EL (cell line): ENCODE measurements at places on chromosomes 3 and 15.

DNA sequence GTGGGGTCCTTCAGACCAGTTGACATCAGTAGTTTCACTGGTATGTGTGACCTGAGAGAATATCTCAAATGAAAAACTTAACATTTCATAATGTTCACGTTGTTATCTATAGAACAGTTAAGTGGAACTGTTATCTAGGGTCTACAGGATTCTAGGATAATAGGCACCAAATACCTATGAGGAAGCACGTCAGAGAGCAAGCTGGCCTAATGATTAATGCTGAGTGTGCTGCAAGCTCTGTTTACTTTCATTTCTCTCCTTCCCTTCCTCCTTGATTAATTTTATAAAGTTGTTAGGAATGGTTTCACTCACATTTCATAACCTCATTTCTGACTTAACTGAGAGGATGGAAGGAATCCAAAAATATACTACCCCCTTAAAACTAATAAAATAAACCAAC is 362.5 kb upstream of the ZNF717 start:
- no peak for DNase-seq

DNA sequence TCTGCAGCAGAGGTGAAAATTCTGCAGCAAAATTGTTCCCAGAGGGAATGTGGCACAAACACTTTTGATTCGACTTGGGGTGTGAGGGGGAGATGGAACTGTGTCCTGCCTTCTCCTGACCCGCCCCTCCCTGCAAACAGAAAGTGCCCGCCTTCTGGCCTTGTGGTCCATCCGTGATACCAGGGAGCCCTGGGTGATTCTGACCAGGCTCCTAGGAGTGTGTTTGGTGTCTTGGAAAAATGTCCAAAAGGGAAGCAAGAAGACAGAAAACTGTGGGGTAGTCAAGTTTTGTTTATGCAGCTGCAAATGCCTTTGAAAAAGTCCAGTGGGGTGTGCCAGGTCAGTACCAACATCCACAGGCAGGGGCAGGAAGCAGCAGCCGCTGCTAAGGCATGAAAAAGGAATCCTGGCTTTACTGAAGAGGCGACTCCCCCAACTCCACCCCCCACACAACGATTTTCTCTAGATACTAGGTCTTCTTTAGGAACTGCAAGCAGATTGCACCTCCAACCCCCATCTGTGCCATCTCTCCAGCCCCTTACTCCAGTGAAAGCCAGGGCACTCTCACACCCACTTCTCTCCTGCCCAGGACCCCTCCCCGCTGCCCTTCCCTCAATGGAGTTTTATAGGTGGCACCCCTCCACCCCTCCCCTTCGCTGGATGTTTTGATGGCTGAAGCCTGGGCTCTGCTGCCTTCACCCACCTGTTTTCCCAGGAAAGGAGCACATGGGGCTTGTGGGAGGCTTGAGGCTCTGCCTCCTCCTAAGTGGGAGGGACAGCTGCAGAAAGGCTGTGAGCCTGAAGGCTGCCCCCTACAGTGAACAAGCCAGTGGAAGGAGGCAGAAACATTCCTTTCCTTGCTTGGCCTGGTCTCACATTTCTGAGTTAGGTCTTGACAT is 82.4 kb upstream of the HERC1 start:
- DNase-seq = peak; percentile 44

DNA sequence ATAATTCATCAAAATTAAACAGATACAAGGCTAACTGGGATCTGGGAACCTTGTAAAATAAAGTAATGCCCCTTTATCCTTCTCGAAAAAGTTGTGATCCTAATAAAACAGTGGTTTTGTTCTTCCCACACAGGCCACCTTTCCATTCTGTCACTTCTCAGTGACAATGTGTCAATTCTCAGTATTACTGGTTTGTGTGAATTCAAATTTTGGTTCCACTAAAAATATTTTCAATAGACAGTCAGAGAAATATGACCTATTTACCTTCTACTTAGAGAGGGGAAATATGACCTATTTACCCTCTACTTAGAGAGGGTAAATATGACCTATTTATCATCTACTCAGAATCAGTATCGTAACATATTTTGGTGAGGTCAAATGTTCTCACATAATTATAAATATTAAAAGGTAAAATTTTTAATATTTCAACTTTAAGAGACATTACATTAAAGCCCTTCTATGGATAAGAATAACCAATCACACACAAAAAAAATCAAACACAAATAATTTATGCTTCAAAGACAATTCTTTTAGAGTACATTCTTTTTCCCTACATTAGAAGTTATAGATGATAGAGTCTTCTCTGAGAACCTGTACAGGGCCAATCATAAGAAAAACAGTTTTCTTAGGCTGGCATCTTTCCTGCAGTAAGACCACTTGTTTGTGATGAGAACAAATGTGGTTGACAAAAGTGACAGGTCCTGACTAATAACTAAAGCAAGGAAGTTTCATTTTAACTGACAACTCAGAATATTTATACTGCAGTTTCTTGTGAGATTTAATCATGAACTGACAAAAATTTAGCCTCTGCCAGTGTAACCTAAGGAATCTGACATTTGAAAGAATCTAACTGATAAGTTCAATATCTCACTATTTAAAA is 323.3 kb downstream of the DIPK2A start:
- no peak for DNase-seq

GRCh38 chr15:58065445-58066041 is at the start of gene ALDH1A2:
Gene ALDH1A2 (minus strand): TSS chr15:58065711. CDS start chr15:58065650, 61 bp downstream.
- peak; percentile 8 for DNase-seq

DNA sequence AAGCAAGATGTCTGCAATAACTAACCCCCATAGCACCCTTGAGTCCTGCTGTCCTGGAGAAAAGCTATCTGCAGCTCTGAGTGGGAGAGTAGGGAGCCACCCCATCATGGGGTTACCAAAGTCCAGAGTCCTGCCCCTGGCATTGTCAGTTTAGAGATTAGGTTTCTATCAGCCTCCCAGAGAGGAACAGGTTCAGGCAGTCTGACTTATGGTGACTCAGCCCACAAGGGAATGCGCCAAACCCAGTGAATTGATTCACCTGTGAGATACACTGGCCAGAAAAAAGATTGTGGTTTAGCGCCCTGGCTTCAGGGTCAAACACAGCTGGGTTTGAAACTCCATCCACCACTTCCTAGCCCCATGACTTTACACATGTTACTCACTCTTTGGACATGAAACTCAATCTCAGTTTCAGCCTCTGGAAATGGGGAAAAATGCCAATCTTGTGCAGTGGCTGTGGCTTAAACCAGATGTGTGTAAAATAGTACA is 263.6 kb upstream of the HES1 start:
- DNase-seq = peak; percentile 87

DNA sequence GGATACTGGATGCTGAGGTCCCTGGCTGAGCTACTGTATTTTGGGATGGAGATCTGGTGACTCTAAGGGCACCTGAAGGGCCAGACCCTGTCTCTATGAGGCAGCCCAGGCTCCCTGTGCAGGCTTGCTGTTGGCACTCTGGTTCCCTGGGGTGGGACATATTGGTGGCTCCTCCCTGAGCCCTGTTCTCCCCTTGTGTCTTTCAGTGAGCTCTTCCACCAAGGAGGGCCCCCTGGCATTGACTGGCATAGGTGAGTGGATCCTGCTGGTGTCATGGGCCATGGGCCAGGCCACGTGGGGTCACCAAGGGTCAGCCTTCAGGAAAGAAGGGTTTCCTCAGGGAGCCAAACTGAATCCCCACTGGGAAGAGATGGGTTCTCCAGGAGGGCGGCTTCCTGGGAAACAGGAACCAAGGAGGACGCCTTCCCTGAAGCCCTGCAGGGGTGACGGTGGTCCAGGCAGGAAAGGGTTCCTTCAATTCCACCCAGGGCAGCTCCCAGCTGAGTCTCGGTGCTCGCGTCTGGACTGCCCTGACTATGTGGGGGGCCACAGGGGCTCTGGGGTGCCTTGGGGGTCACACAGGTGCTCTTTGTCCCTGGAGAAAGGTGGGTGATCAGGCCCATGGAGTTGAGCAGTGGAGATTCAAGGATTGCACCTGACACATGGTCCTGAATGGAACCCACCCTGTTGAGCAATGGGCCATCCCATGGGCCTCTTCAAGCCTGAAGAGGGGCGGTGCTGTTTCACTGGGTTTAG is 220.4 kb downstream of the SNRPN start:
- no peak for DNase-seq

DNA sequence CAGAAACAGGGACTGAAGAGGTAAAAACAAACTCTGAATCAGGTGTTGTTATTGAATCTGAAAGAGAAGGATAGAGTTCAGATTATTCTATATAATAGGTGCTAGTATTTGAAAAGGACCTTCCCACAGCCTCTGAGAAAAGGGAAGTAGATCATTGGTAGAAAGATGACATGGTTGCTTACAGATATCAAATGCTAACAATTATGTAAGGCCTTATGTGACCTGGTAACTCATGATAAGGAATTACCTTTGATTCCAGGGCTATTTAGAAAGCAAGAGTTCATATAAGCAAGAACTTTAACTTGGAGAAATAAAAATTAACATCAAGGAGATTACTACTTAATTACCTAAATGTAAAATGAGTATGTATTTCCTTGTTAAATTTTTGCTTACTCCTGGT is 7.6 kb downstream of the SLC27A2 start:
- no peak for DNase-seq

DNA sequence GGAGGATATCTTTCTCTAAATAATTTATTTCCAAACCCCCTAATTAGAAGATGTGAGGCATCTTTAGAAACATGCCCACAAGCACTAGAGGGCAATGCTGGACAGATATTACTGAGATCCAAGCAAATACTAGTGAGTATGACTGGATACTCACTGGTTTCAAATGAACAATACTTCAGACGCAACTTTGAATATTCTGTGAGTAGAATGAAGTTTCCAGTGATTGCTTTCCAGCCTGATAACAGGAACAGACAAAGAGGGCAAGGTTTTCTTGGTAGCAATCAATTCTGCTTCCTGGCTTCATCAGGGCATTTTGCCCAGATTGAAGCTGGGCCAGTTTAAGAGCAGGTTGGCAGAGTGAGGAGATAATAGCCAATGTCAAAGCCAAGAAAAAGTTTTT is 442.6 kb upstream of the PDZRN3 start:
- DNase-seq = peak; percentile 1

GRCh38 chr15:39735120-39735717 is 47.4 kb downstream of the FSIP1 start:
- DNase-seq = no peak

GRCh38 chr15:52680761-52681160 is 1.6 kb upstream of the ATOSA start:
- DNase-seq = no peak

DNA sequence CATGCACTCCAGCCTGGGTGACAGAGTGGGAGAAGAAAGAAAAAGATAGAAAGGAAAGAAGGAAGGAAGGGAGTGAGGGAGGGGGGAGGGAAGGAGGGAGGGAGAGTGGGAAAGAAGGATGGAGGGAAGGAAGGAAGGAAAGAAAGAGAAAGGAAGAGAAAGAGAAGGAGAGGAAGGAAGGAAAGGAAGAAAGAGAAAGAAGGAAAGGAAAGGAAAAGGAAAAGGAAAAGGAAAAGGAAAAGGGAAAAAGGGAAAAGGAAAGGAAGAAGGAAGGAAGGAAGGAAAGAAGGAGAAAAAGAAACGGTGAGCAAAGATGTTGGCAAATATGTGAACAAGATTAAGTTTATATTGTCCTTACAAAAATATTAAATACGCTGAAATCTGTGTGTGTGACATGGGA is 36.2 kb upstream of the TICRR start:
- no peak for DNase-seq

DNA sequence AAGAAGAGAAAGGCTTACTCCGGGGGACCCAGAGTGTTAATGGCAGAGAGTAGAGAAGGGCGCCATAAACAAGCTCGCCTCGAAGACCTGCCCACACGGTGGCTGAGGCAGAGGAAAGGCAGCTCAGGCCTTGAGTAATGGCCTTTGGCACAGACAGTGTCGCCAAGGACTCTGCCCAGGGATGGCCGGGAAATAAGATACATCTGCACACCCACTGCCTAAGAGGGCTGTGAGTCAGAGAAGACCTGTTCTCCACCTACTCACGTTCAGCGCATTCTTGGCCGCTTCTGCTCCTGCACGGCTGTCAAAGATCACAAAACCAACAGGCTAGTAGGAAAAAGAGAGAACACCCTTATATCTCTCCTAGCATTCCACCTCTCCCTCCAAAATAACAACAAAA is 26.2 kb downstream of the RBPMS2 start:
- peak; percentile 72 for DNase-seq

DNA sequence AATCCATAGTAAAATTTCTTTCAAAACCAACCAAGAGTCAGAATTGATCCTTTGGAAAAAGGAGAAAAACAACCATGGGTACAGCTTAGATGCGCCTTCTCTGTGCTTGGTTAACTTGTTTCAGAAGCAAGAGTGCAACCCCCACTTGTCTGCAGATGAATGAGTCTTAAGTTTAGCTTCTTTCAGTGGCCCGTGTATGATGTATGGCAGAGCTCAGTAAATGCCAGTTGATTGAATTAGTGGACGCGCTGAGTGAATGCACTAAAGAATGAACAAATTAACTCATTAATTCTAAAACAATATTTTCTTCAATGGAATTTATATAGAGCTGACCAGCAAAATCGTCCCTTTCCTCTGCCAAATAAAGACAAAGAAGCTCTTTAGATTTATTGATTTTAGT is 67.0 kb upstream of the ARHGEF3 start:
- no peak for DNase-seq

DNA sequence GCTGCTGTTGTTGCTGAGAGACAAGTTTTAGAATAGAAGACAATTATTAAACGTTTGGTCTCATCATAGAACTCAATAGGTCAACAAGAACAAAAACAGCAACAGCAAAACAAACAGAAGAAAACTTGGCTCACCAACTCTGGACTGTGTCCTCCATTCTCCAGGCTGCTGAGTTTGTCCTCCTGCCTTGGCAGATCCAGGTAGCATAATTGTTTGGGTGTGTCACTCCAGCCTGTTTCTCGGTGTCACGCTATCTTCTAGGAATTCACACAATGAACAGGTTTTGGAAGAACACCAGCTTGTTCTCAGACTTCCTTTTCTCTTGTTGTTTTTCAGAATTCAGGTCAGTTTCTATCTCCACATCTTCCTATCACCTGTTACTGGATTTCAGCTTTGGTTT is 34.7 kb downstream of the ARRDC4 start:
- DNase-seq = no peak

GRCh38 chr3:21920421-21920861 is 169.4 kb upstream of the ZNF385D start:
- peak; percentile 87 for DNase-seq

DNA sequence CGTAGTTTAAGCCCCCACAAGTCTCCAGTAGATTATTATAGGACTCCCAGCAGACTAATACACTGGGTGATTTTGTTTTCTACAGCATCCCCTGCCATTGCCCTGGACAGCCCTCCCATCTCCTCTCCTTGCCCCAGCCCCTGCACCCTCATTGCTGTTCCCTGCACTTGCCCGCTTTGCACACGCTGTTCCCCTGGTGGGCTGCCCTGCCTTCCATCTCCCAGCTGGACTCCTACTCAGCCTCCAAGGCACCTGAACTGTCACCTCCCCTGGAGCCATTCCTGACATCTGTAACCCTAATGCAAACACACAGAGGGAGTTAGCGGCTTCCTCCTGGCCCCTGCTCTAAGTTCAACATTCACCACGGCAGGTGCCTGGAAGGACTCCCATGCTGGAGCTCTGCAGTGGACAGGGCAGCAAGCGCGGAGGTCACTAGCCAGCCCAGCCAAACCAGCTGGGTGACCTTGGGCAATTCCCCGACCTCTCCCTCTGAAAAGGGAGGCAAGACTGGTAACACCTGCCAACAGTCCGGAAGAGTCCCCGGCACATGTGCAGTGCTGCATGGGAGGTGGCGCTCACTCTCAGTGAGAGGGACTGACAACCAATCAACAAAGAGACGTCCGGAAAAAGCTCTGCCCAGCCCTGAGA is 38.8 kb upstream of the IQSEC1 start:
- DNase-seq = no peak

GRCh38 chr3:138066383-138066782 is 49.0 kb downstream of the DZIP1L start:
- no peak for DNase-seq

GRCh38 chr3:106249159-106249558 is 380.3 kb upstream of the CBLB start:
- peak; percentile 58 for DNase-seq
